ENCODE measurements at places on chromosomes 2 and 18.

DNA sequence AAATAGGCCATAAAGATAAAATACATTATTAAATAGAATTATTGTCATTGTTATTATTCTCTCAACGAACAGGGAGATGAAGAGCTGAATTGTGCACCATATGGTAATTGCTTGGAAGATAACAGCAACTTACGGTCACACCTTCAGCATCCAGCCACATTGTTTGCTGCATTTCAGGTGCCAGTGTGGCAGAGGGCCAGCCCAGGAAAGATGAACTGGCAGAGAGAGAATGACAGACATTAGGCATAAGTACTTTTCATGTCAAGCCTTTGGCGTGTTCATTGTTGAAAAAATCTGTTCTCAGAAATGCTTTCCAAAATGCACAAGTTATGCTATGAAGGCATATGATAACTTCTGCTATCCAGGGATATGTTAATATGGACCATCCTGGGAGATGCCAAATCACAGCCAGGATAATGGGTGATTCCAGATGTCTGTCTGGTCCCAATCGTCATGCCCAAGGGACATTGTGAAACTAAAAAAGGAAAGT is 748.6 kb upstream of the PIK3C3 start:
- DNase-seq = no peak

GRCh38 chr2:20584045-20584398 is 66.9 kb downstream of the HS1BP3 start:
- no peak for DNase-seq

GRCh38 chr2:207235621-207236020 is 69.9 kb upstream of the KLF7 start:
- no peak for DNase-seq

- no peak for DNase-seq
Measured at GRCh38 chr2:33478968-33479731, 2.7 kb downstream of the RASGRP3 start.

- DNase-seq = no peak
Measured at GRCh38 chr2:211371465-211371864, 815.1 kb downstream of the CPS1 start.

DNA sequence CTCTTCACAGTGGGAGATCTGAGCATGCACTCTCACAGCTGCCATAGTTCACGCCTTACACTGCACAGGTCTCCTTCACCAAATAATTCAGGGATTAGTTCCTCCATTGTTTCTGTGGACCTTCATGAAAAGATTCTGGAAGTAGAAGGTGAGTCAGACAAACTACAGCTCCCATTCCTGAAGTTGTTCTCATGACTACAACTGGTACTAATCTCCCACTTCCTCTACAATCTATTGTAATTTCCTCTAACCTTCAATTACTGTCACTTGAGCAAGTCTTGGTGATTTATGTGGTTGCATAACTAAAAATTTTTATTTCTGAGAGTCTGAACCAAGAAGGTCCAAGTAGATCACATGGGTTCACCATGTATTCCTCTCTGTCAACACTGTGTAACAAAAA is 128.7 kb downstream of the XIRP2 start:
- no peak for DNase-seq

DNA sequence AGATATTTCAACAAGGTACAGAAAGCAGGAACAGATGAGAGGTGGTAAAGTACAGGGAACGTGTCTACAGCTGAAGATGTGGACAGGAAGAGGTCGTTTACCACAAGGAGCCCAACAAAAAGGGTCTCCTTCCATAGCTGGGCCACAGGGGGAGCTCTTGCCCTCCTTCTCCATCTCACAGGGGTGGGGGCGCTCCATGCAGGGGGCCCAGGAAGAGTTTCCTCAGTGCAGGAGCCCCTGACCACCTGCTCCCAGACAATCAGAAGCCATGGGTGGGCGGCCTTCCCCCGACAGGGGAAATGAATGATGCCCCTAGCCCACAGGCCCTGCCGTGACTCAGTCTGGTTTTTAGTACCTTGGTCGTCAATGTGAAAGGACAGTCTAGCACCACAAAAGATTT is 163.6 kb upstream of the ZNF516 start:
- no peak for DNase-seq

DNA sequence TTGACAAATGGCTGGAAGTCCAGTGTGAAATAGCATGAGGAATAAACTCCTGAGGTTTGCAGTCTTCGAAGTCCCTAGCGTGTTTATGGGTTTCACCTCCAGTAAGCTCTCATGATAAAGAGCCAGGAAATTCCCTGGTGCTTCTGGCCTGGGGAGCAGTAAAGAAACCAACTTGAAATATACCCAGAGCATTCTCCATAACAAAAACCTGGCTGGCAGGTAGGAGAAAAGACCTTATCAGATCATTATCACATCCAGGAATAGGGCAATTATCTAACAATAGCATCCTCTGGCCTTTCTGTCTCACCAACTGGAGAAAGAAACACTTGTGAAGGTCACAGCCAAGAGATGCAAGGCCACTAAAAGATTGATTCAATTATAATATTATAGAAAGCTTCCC is 513.6 kb upstream of the LRRTM4 start:
- no peak for DNase-seq

DNA sequence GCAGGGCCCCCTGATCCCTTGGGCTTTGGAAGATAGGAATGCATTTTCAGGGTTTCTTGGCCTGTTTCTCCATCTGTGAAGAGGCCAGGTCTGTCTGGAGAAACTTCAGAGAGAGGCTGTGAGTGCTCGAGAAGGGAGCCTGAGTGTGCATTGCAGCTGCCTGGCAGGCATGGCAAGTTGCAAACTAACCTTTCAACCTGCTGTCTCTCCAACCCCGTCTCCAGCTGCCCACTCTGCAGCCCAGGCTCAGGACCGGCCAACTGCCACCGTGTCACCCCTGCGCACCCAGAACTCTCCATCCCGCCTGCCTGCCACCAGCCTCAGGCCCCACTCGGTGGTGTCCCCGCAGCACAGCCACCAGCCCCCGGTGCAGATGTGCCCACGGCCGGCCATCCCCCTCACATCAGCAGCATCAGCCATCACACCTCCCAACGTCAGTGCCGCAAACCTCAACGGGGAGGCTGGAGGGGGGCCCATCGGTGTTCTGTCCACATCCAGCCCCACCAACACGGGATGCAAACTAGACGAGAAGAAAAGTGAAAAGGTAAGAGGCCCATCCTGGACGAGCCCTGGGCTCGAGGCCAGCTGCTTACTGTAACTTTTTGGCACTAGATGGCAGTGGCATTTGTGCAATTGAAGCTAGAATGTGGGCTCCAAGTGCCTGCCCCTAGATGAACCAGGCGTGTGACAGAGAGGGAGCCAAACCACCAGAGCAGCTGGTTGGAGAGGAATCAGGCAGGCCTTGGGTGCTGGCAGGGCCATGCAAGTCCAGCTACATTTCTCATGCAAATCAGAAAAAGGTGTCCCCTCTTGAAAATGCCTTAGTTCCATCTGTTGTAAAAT is 164.6 kb downstream of the SEPTIN10 start:
- peak; percentile 41 for DNase-seq

DNA sequence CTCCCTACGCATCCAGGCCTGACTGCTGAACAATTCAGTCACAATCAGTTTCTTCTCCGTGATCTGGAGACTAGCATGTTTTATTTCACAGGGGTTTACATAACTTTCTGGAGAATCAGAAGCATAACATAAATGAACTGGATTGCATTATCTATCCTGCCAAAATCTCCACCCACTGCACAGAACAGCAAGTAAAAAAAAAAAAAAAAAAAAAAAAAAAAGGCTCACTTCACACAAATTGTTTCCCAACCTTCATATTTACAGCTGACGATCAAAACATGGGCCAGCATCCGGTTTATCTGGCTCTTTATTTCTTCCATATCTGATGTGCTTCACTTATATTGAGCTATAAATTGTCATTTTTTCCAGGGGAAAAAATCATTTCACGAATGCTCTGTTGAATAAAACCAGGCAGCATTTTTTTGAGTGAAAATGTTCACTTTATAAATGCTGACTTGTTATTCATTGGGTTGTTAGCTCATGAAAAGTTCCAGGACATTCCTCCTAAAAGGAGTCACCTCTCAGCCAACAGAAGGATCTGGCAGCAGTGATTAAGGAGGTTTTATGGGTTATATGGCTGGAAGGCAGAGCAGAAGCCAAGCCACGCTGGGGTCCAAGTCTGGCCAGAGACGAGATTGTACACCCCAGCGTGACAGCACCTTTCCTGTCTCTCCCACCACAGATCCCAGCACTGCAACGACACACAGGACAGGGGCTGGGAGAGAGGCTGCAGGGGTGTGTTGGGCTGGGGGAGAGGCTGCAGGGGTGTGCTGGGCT is 51.2 kb upstream of the GLI2 start:
- no peak for DNase-seq

DNA sequence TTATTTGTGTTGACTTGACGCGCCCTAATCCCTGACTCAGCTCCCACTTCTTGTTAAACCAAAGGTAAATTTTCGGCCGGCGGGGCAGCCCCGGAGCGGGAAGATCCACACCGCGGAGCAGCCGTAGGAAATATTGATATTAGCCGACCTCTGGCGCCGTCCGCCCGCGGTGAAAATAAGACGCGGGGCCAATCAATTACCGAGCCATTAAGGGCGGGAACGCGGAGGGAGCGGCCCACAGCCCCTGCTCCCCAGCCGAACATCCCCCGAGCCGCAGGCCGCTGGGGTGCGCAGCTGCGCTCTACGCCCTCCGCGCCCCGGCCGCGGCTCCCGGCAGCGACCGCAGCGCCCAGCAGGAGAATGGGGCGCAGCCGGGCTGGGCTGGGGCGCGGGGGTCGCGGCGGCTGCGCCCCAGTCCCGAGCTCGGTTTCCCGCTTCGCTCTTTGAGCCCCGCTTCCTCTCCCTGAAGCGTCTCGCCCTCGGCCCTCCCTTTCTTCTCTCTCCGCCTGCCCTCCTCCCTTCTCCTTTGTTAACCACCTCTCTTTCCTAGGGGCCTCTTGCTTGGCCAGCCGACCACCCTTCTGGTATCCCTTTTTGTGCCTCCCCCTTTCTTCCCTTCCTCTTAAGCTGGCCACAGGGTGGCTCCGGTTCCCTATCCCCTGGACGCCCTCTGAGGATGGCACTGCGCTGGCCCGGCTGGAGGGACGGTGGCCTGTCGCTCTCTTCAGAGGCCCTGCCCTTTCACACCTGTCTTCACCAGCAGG is 40.9 kb downstream of the CELF4 start:
- DNase-seq = no peak

GRCh38 chr18:14942275-14942674 is 194.3 kb downstream of the ANKRD30B start:
- DNase-seq = no peak

- no peak for DNase-seq
Measured at GRCh38 chr18:69882965-69883668, 64.6 kb downstream of the CD226 start.

DNA sequence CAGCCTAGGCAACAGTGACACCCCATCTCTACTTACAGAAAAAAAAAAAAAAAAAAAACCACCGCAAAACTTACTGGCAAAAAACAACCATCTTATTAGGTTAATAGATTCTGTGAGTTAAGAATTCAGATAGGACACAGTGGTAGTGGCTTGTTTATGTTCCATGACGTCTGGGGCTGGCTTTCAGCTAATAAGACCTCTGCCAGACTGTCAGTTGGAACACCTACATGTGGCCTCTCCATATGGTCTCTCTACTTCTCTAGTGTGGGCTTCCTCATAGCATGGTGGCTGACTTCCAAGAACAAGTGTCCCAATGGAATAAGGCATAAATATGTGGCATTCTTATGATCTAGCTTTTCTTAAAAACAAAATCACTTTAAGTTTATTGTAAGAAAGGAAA is 94.0 kb upstream of the OTX1 start:
- no peak for DNase-seq

DNA sequence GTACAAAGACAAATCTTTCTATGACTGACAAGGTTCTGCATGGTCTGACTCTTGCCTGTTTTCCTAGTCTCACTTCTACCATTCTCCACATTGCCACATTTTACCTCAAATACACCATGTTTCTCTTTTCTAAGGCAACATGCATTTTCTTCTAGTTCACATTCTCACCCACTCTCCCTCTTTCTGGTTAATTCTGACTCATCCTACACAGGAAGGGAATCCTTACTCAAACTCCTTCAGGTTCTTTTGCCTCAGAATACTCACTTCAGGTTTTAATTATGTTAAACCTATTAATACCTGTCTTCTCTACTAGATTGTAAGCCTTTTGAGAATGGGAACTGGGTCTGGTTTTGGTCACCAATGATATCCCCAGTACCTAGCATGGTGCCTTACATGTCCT is 47.2 kb downstream of the MAP2 start:
- no peak for DNase-seq

DNA sequence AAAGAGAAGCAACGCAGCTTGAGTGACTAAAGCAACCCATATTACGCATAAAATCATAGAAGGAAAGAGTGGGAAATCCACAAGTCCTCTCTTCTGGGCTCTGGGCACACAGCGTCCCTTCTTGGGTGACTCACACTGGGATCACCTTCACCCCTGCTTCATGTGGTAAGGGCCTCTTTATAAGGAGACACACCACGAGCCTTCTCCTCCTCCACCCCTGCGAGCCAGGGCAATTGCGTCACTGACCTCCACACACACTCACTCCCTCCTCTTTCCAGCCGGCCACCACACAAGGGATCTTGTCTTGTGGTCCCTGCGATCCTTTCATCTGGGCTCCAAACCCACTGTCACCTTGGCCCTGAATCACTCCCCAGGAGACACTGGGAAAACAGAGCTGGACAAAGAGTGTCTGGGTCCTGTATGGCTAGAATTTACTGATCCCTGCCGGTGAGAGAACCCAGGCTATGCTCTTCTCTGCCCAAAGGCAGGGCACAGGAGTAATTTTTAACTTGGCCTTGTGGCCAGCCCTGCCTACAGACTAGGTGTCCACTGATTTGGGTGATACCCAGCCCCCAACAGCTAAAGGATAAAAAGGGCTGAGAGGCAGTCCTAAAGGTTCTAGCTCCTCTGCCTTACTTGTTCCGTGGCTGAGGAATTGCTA is 35.3 kb downstream of the NHEJ1 start:
- DNase-seq = peak; percentile 98

DNA sequence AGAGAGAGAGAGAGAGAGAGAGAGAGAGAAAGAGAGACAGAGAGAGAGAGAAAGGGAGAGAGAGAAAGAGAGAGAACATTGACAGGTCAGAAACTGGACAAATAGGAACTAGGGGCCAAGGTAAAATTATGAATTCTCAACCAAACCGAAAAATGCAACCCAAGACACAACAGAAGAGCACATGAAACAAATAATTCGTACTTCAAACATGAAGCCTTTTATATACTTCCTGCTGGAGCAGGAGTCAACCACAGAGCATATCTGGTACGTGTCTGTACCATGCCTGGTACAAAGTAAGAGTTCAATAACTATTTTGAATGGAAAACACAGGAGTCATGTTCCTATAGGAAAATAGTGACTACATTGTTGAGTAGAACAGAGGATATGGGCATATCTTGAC is 6.5 kb upstream of the VPS54 start:
- DNase-seq = no peak

Data from RCC 7860 (cell line).